ENCODE measurements at places on chromosomes 7 and 10.

GRCh38 chr10:48604991-48605508 is at the start of gene ARHGAP22:
TSS of gene ARHGAP22 (minus strand) at chr10:48605073. CDS start at chr10:48604796, 277 bp downstream.
- H3K27ac ChIP-seq, result no peak within 1 kb of the TSS
- peak; percentile 62 for DNase-seq
- H3K4me3 ChIP-seq, result peak within 1 kb of the TSS; percentile 42
- H3K4me1 ChIP-seq, result peaks cover 13% of the 10 kb centered on the region
- no peaks in the 10 kb centered on the region for H3K36me3 ChIP-seq
- H3K27me3 ChIP-seq, result peaks cover 29% of the 10 kb centered on the region

GRCh38 chr7:30851651-30852307 is 59.9 kb upstream of the AQP1 start:
- DNase-seq, result no peak
- no peaks in the 10 kb centered on the region for H3K36me3 ChIP-seq
- H3K27me3 ChIP-seq, result no peaks in the 10 kb centered on the region
- peaks cover 21% of the 10 kb centered on the region for H3K4me1 ChIP-seq
- H3K27ac ChIP-seq, result peak overlapping the region; percentile 8

DNA sequence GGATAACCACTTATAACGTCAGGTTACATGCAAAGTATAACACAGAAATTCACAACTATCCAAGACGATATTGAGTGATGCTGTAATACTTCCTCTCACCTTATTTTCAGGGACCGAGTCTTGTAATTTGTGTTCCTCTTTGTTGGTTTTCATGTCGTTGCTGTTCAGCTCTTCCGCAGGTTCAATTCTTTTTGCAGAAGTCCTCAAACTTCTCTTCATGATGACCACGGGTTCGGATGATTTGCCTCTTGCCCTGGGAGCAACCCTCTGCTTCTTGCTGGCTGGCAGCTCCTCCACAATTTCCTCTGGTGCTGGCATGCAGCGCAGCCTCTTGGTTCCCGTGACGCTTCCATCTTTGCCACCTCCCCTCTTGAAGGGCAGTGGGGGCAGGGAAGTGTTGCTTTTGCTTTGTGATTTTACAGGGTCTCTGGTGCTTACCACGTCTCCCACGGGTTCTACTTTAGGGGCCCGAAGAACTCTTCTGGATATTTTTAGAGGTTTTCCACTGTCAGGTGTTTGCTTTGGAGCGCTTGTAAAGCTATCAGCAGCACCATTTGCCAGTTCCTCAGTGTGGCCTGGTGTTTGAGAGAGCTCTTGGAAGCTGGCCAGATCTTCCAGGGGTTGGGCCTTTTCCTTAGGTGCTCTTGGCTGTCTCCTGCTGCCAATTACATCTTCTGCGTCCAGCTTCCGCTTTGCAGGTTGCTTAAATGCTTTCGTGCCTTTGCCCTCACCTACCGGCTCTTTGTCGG is 23.6 kb downstream of the MKI67 start:
- H3K27ac ChIP-seq, result no peak overlapping the region
- H3K27me3 ChIP-seq, result no peaks in the 10 kb centered on the region
- H3K4me1 ChIP-seq, result no peaks in the 10 kb centered on the region
- H3K4me3 ChIP-seq, result no peak overlapping the region

DNA sequence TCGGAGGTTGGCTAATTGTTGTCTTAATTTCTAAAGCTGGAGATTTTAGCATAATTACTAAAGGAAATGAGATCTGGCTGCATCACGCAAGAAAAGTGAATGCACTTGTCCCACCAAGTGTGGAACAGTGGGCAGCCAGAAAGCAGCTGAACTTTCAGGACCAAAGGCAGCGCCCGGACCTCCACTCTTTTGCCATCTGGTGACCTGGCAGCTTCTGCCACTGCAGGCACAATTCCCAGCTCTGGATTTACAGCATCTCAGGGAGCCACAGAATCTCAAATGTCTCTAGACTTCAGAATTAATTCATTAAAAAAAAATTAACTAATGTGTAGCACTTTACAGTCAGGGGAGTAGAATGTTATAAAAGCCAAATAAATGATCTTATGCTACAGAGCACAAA is 14.7 kb upstream of the OGDHL start:
- no peak for DNase-seq
- H3K36me3 ChIP-seq, result no peaks in the 10 kb centered on the region
- H3K27ac ChIP-seq, result no peak overlapping the region
- H3K4me3 ChIP-seq, result no peak overlapping the region
- no peaks in the 10 kb centered on the region for H3K4me1 ChIP-seq

DNA sequence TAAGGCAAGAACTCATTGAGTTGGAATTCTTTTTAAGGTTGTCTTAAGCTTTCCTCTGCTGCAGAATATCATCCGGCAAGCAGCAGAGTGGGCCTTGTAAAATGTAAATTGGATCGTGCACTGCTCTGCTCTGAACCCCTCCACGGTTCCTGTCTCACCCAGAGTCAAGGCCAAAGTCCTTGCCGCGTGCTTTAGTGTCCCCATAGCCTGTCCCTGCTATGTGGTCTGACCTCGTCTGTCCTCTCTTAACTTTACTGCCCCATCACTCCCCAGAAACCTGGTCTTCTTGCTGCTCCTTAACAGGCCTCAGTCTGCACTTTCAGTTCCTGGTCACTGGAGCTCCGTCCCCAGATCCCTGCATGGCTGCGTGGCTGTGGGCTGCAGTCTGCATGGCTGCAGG is 121.6 kb upstream of the SDK1 start:
- no peak for DNase-seq
- H3K27me3 ChIP-seq, result no peaks in the 10 kb centered on the region
- no peaks in the 10 kb centered on the region for H3K4me1 ChIP-seq
- H3K27ac ChIP-seq, result no peak overlapping the region
- no peaks in the 10 kb centered on the region for H3K36me3 ChIP-seq
- H3K4me3 ChIP-seq, result no peak overlapping the region

GRCh38 chr10:90372451-90372850 is 485.4 kb downstream of the HTR7 start:
- H3K4me3 ChIP-seq, result no peak overlapping the region
- DNase-seq, result no peak
- H3K4me1 ChIP-seq, result no peaks in the 10 kb centered on the region
- H3K27me3 ChIP-seq, result no peaks in the 10 kb centered on the region
- no peaks in the 10 kb centered on the region for H3K36me3 ChIP-seq

GRCh38 chr10:52578871-52579405 is 193.6 kb downstream of the MBL2 start:
- H3K27ac ChIP-seq, result no peak overlapping the region
- no peak for DNase-seq
- H3K4me1 ChIP-seq, result no peaks in the 10 kb centered on the region
- no peak overlapping the region for H3K4me3 ChIP-seq
- no peaks in the 10 kb centered on the region for H3K27me3 ChIP-seq
- no peaks in the 10 kb centered on the region for H3K36me3 ChIP-seq

DNA sequence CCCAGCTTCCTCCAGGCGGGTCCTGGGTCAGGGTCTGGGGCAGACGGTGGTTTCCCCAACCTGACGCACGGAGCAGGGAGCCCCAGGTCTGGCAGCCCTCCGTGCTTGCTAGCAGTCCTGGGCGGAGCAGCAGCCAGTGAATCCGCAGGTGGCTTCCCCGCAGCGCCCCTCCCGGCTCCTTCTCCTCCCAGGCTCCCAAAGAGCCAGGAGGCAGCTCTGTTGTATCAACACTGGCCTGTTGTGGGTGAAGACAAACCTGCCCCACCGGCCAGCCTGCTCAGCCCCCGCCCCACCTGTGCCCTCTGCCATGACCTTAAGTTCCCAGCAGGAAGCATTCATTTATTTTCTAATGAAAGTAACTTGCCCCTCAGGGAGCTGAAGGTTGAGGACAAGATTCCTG is 24.0 kb upstream of the TMEM213 start:
- H3K4me3 ChIP-seq, result no peak overlapping the region
- peak; percentile 15 for DNase-seq
- no peaks in the 10 kb centered on the region for H3K36me3 ChIP-seq
- H3K27me3 ChIP-seq, result no peaks in the 10 kb centered on the region

DNA sequence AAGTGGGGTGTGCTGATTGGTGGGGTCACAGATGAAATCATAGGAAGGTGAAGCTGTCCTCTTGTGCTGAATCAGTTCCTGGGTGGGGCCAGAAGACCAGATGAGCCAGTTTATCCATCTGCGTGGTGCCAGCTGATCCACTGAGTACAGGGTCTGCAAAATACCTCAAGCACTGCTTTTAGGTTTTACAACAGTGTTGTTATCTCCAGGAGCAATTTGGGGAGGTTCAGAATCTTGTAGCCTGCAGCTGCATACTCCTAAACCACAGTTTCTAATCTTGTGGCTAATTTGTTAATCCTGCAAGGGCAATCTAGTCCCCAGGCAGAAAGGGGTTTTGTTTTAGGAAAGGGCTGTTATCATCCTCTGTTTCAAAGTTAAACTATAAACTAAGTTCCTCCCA is 17.0 kb upstream of the IFRD1 start:
- no peak for DNase-seq
- H3K4me1 ChIP-seq, result no peaks in the 10 kb centered on the region
- H3K4me3 ChIP-seq, result no peak overlapping the region
- no peaks in the 10 kb centered on the region for H3K27me3 ChIP-seq

GRCh38 chr10:70885481-70885880 is 2.9 kb downstream of the PCBD1 start:
- H3K4me3 ChIP-seq, result no peak overlapping the region
- H3K4me1 ChIP-seq, result peaks cover 7% of the 10 kb centered on the region
- no peak for DNase-seq

DNA sequence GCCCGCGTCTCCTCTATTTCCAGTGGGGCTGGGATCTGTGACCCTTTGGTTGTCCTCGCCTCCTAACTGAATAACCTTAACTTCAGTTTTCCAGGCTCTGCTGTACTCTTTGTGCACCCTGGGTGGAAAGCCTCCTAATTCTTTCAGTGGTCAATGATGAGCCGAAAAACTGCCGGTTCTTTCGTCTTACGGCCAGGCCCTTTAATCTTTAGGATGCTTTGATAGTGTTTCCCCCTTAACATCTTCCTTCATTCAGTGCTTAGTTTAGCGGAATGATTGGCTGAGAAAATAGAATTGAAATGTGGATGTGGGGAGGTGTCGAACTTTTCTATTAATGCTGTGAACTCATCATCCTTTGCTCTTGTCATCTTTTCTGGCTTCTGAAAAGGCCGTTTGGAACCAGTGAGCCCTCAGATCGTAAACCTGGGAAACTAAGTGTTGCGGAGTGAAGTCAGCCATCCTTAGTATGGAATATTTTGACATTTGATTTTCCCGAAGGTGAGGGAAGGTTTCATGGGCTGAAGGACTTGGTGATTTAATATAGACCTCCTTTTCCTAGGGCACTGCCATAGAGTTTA is 847 bp downstream of the GARS1 start:
- H3K4me1 ChIP-seq, result peaks cover 19% of the 10 kb centered on the region
- H3K36me3 ChIP-seq, result peaks cover 4% of the 10 kb centered on the region
- H3K27ac ChIP-seq, result peak overlapping the region; percentile 91
- no peaks in the 10 kb centered on the region for H3K27me3 ChIP-seq
- H3K4me3 ChIP-seq, result peak overlapping the region; percentile 91
- no peak for DNase-seq

DNA sequence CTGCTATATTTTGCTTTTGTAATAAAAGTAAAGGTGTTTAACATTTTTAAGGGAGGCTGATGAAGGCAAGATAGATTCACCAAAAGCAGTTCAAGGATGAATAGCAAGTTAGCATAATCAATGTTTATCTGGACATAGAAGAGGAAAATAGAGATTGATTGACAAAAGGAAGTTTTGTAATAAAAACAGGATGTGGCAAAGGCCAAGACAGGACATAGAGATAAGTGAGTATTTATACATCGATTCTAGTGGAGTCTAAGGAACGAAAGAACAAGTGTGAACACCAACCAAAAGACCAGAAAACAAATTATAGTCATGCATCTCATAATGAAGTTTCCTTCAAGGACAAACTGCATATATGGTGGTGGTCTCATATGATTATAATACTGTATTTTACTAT is 123.8 kb downstream of the CCDC71L start:
- no peak overlapping the region for H3K4me3 ChIP-seq
- no peak for DNase-seq
- H3K4me1 ChIP-seq, result no peaks in the 10 kb centered on the region
- H3K36me3 ChIP-seq, result no peaks in the 10 kb centered on the region
- no peaks in the 10 kb centered on the region for H3K27me3 ChIP-seq

GRCh38 chr10:130929422-130930325 is 381.8 kb downstream of the TCERG1L start:
- no peak for DNase-seq
- no peaks in the 10 kb centered on the region for H3K27me3 ChIP-seq
- H3K27ac ChIP-seq, result no peak overlapping the region
- no peaks in the 10 kb centered on the region for H3K36me3 ChIP-seq

- DNase-seq, result peak; percentile 85
- H3K4me3 ChIP-seq, result peak overlapping the region; percentile 2
- H3K36me3 ChIP-seq, result no peaks in the 10 kb centered on the region
- peaks cover 11% of the 10 kb centered on the region for H3K4me1 ChIP-seq
- no peak overlapping the region for H3K27ac ChIP-seq
- peaks cover 80% of the 10 kb centered on the region for H3K27me3 ChIP-seq
These were observed 24.7 kb upstream of the ADCYAP1R1 start for GRCh38 chr7:31027161-31027965.

GRCh38 chr7:111092406-111093236 is 1.7 kb downstream of the LRRN3 start:
- no peak for DNase-seq
- H3K4me3 ChIP-seq, result peak overlapping the region; percentile 28
- peaks cover 72% of the 10 kb centered on the region for H3K4me1 ChIP-seq
- H3K27me3 ChIP-seq, result no peaks in the 10 kb centered on the region
- H3K27ac ChIP-seq, result no peak overlapping the region
- H3K36me3 ChIP-seq, result no peaks in the 10 kb centered on the region

GRCh38 chr7:43700059-43700501 is 29.2 kb downstream of the COA1 start:
- H3K27ac ChIP-seq, result no peak overlapping the region
- peaks cover 3% of the 10 kb centered on the region for H3K36me3 ChIP-seq
- DNase-seq, result peak; percentile 26
- no peaks in the 10 kb centered on the region for H3K27me3 ChIP-seq

DNA sequence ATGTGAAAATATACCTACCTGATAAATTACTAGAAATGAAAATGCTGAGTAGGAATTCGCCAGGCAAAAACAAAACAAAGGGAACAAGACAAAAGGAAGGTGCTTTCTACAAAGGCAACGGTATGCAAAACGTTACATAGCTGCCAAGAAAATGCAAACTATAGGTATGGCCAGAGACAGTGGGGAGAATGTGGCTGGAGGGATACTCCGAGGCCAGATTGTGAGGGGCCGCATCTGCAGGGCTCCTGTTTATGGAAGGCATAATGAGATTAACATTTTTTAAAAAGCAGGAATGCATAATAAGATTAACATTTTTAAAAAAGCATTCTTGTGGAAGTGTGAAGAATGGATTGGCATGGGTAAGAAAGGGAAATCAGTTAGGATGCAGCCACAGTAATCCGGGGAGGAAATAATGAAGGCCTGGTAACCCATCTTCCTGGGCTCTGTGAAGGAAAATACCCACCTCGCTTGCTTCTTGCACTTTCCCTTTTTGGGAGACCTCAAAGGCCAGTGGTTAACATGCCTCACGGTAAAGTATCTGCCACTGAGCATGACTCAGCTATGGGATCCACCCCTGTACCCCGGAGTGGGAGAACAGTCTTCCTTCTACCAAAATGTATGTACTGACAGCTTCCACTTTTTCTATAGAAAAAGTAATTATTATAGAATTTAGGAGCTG is 145.8 kb upstream of the LRRN3 start:
- H3K4me3 ChIP-seq, result no peak overlapping the region
- peak; percentile 24 for DNase-seq
- H3K4me1 ChIP-seq, result peaks cover 17% of the 10 kb centered on the region
- no peak overlapping the region for H3K27ac ChIP-seq
- no peaks in the 10 kb centered on the region for H3K27me3 ChIP-seq

GRCh38 chr7:70177166-70177565 is 578.9 kb downstream of the AUTS2 start:
- no peak for DNase-seq
- H3K27me3 ChIP-seq, result peaks cover 2% of the 10 kb centered on the region
- H3K36me3 ChIP-seq, result no peaks in the 10 kb centered on the region

Measured in neural progenitor cell (in vitro differentiated cells).